SW 1271 (cell line): ENCODE measurements at places on chromosomes 3 and 15.

DNA sequence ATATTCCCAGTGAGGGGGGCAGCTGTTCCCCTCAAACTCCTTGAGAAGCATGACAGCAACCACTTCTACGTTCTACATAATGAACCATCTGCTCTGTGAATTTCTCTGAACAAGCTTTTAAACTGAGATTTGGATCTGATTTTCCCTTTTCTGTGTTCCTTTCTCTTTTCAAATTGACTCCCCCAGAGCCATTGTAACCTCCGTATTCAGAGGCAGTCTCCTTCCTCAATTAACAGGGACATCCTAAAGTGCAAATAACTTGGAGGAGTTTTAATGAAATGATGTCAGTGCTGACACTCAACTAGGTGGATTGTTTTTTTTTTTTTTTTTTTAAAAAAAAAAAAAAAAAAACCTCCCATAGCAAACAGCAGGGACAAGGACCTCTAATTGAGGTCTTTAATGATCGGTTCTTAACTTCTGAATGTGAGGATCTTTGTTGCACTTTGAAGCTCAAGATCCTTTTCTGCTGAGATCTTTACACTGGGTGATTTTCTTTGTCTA lies 48.8 kb downstream of the ADAMTS9 start:
- no peak for DNase-seq

- no peak for DNase-seq
These were observed 4.7 kb downstream of the LRRK1 start for GRCh38 chr15:100923902-100924301.

DNA sequence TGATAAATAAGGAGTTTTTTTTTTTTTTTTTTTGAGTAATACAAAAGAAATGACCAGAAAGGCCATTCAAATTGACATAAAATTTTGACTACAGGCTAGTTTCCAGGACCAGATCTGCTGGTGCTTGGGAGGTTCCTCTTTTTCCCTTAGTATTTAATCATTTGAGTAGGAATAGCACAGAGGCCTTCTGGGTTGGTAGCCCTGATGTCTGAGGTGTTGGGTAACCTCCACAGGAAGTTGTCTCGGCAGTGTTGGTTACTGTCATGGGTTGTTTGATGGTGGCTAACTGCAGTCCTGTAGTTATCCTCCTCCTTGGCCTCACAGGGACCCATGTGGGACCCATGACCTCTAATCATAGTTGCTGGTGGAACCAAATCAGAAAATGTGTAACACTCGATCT lies 91.1 kb downstream of the USP13 start:
- no peak for DNase-seq

- DNase-seq, result no peak
These were observed 7.4 kb upstream of the SEMA3B start for GRCh38 chr3:50261505-50261904.

- DNase-seq, result peak; percentile 11
These were observed 255.3 kb upstream of the IL12A start for GRCh38 chr3:159733194-159733860.

DNA sequence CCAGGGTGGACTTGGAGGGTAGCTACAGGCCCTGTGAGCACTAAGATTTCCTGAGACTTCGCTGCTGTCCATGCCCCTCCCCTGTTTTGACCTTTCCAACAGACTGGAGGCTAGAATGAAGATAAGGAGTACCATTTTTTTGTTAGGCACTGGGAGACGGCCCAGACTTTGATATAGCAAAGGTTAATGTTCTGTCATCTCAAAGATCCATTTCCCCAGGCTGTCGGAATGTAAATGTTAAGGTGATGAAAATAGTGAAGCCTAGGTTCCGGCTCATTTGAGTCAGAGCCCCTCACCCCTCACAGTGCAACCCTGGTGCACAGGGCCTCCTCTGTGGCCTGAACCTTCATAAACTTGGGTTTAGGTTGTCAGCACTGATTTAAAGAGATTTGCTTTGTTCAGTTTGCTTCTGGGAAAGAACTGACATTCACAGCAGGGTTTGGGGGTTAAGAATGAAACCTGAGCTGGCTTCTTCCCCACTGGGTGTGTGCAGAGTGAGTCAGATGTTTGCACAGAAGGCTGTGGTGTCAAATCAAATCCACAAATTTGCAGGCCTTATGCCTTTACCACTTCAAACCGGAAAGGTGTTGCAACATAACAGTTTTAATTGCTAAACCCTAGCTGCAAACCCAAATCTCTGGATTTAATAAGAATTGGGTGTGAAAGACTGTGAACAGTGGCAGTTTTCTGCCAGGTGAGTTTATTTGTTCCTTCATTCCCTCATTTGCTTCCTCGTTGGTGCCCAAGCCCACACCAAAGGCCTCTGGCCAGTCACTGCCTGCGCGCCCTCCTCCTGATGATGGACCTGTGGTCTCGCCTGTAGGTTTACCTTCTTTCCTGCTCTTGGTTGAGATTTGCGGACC lies 20.6 kb upstream of the KCTD6 start:
- peak; percentile 14 for DNase-seq

DNA sequence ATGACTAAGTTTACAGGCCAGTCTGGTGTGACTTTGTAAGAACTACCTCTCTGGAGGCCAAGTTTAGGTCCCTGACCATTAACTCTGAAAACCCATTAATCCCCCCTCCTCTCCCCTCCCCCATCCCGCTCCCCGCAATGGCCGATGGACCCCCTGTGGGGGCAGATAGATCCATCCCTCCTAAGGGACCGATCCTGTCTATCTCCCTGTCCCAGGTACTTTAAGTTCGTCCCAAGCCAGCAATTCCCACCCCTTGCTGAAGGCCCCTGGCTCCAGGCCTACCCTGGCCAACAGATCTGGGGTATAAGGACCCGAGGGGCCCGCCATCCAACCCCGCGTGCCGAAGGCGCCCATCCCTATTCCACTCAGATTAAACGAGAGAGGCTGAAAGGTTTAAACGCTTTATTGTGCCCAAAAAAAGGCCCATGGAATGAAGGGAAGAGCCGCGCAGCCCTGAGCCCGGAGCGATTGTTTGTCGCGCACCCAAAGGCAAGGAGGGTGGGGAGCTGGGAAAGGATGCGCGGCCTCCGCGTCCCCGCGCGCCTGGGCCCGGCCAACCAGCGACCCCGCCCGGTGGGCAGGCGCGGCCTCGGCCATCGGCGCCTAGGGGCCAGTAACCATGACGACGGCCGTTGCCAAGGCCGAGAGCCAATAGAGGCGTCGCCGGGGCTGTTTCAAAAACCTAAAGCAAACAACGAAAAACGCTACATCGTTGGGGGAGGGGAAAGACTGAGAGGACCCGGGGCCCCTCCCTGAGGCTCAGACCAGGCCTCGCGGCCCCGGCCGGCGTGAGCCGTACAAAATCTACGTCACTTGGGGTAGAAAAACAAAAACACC lies 35.9 kb downstream of the HMCES start:
- DNase-seq, result peak; percentile 60

GRCh38 chr3:186386883-186387560 lies 25.0 kb upstream of the DGKG start:
- no peak for DNase-seq

DNA sequence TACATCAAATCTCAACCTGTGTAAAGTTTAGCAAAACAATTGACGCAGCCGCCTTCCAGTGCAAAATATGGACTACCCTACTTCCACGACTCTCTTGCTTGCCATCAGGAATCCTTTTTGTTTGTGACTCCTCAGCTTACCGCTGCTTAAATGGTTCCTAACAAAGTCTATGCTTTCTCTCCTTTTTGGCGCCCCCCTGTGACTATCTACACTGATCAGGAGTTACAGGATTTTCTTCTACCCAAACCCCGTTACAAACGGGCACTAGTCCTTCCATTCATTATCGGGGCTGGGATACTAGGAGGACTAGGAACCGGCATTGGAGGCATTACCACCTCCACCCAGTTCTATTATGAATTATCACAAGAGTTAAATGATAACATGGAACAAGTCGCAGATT lies 184.0 kb downstream of the IGSF11 start:
- no peak for DNase-seq

DNA sequence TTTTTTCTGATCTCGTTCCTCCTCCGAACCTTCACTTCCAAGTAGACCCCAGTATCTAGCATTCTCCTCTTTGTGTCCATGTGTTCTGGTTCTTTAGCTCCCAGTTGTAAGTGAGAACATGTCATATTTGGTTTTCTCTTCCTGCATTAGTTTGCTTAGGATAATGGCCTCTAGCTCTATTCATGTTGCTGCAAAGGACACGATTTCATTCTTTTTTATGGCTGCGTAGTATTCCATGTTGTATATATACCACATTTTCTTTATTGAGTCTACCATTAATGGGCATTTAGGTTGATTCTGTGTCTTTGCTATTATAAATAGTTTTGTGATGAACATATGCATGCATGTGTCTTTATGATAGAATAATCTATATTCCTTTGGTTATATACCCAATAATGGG lies 30.2 kb upstream of the MME start:
- no peak for DNase-seq

- DNase-seq, result no peak
These were observed 33.5 kb downstream of the HERC1 start for GRCh38 chr15:63800241-63800640.

DNA sequence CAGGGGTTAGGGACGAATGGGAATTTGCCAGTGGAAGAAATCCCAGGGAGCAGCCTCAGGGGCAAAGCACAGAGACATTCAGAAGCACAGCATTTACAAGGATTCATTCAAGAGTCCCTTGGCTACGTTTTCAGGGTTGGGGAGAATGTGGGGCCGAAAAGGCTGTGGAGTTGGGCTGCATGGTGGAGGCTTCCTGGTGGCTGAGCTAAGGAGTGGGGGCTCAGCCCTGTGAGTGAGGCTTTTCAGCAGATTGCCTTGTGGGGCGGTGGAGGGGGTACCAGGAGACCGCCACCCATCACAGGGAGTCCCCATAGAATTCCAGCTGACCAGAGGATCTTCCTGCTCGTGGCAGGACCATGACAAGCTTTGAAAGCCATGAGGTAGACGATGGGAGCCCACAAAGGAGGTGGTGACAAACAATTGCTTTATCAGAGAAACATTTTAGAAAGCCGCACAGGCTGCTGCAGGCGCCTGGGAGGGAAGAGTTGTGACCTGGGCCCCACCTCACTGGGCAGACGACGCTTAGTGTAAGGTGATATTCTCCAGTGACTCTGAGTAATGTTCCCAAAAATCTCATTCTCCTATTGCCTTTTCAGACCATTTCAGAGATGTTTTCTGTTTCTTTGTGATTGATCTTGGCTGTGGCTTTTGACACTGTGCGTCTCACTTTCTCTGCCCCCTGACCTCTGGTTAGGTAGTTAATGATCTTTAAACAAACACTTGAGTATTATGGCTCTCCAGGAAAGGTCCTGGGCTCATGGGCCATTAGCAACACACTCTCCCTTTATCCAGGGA lies 128.0 kb downstream of the DNAJB8 start:
- no peak for DNase-seq

GRCh38 chr3:187706971-187707370 lies 4.6 kb upstream of the RTP2 start:
- DNase-seq, result no peak

GRCh38 chr3:117144853-117145252 lies 435.3 kb downstream of the TUSC7 start:
- DNase-seq, result no peak

- DNase-seq, result no peak
These were observed 274.0 kb upstream of the TGFBR2 start for GRCh38 chr3:30332196-30333021.

DNA sequence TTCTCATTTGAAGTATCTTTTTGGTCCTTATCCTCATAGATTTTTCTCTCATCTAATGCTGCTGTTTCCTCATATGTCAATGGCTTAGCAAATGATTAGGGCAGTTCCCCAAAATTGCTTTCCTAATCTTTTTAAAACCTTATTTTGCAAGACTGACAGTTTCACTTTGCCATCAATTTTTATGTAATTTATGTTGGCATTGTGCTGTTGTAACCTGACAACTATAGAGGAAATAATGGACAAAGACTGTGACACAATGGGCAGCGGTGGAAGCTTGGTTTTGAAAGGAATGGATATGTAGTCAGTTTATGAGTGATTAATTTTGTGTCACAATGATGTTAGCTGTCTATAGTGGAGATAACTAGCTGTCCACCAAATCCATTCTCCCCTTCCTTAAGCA lies 10.6 kb upstream of the SH3BP5 start:
- DNase-seq, result no peak

- DNase-seq, result no peak
These were observed 204.7 kb upstream of the CTNNB1 start for GRCh38 chr3:40994611-40995010.

GRCh38 chr15:62426387-62426956 lies 261.4 kb upstream of the C2CD4B start:
- no peak for DNase-seq

GRCh38 chr15:26083896-26084295 lies 220.8 kb upstream of the ATP10A start:
- no peak for DNase-seq

DNA sequence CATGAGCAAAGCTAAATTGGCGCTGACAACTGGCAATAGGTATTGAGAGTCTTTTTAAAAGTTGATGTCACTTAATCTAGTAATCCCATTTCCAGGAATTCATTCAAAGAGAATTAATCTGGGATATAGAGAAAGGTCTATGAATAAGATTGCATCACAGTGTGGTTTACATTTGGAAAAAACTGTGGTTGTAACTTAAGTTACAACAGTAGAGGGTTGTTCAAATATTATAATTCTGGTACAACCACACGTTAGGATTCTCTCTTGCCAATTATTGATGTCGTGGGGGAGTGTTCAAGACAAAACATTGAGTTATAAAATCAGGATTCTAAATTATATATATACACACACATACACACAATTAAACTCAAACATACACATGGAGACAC lies 79.8 kb downstream of the LIPC start:
- no peak for DNase-seq

- no peak for DNase-seq
These were observed 1122.2 kb downstream of the TBL1XR1 start for GRCh38 chr3:176075046-176075445.

DNA sequence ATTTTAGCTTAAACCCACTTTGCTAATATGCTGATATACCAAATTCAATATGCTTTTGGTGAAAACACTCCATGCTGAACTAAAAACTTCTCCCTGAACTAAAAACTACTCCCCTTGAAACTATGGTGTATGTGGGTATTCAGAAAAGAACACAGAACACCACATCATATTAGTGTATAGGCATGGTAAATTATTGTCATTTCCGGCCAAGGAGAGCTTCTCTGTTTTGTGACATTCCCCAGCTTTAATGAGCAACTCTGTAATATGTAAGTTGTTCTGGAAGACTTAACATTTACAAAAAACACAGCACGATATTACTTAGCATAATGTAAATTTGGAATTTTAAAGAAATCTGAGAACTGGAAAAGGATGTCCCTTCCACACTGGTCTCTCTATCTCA lies 269.9 kb upstream of the WNT5A start:
- DNase-seq, result no peak

GRCh38 chr3:14845180-14845579 lies 26.4 kb downstream of the FGD5 start:
- DNase-seq, result no peak

GRCh38 chr3:196284396-196284795 lies 3.1 kb downstream of the PCYT1A start:
- DNase-seq, result no peak

GRCh38 chr3:150936693-150937092 lies 31.5 kb upstream of the MINDY4B start:
- no peak for DNase-seq

- DNase-seq, result no peak
These were observed 69.5 kb upstream of the MBNL1 start for GRCh38 chr3:152199102-152199840.
